Heart right ventricle (tissue), 16 donors: ENCODE measurements at places on chromosomes 2 and 18. TPM values are rescaled to one million over a fixed set of nuclear protein-coding genes. Genes with fewer than 3 reads are reported as not detected.

The UGT1A8 gene
- total RNA-seq = 0.11 TPM

The SMYD1 gene
- total RNA-seq = 375 TPM

The SLC66A2 gene
- total RNA-seq = 21.4 TPM

The SCYGR4 gene
- total RNA-seq = not detected

The ADRA2B gene
- total RNA-seq = 2.0 TPM

The VIL1 gene
- total RNA-seq = not detected

GRCh38 chr18:22900558-22901238, 32.4 kb upstream of the RBBP8 start:
- peak; percentile 25 for DNase-seq

- no peak for DNase-seq
Observed at GRCh38 chr2:71859211-71859847, 288.3 kb downstream of the CYP26B1 start.

- DNase-seq = peak; percentile 62
Observed at GRCh38 chr2:239075918-239076758, 228.3 kb downstream of the TWIST2 start.

- no peak for DNase-seq
Observed at GRCh38 chr2:241562269-241562891, 3.8 kb downstream of the BOK start.

DNA sequence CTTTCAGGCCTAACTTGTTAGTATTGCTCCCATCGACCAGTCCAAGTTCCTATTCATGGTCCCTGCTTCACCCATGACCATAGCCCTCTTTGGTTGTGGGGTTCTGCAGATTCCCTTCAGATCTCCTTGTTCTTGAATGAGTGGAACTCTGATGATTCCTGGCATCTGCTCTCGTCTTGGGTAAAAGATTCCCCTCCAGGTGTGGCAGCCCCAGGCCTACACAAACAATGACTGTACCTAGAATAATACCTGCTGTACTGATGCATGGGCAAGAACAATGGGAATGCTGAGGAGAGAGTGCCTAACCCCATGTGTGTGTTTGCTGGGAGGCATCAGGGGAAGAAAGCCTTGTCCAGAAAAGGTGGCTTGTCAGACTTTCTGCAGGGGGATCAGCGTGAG, 39.2 kb upstream of the MRPL19 start:
- no peak for DNase-seq

DNA sequence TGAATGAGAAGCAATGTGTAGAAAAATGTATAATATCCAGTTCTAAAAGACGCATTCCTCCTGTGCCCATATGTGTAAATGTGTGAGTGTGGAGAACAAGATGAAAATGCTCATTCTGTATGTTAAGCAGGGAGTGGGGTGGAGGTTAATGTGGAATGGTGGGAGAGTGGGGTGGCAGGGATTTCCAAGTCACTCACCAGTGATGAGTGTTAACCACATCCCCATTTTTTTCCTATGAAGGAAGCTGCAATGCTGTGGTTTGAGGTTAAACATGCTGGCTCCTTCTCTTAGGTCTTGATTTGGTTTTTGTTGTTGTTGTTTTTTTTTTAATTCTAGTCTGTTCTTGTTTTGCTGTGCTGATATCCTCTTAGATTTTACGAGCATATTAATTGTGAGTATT, 169.4 kb downstream of the NEDD4L start:
- no peak for DNase-seq

DNA sequence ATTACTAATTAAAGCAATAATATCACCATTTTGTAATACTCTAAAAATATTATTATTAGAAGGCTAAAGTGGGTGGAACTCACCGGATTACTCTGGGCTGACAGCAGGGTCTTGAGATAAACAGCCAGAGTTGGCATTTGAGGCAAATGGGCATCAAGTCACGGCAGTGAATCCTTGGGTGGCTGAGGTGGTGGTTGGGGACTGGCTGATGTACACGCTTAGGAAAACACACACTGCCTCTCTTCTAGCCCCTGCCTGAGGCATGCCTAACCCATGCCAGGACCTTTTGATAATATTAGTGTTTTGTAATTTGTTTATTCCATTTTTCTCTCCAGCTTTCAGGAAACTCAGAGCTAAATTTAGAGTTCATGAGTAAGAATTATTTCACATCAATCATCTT, 76.8 kb downstream of the ACKR3 start:
- no peak for DNase-seq

DNA sequence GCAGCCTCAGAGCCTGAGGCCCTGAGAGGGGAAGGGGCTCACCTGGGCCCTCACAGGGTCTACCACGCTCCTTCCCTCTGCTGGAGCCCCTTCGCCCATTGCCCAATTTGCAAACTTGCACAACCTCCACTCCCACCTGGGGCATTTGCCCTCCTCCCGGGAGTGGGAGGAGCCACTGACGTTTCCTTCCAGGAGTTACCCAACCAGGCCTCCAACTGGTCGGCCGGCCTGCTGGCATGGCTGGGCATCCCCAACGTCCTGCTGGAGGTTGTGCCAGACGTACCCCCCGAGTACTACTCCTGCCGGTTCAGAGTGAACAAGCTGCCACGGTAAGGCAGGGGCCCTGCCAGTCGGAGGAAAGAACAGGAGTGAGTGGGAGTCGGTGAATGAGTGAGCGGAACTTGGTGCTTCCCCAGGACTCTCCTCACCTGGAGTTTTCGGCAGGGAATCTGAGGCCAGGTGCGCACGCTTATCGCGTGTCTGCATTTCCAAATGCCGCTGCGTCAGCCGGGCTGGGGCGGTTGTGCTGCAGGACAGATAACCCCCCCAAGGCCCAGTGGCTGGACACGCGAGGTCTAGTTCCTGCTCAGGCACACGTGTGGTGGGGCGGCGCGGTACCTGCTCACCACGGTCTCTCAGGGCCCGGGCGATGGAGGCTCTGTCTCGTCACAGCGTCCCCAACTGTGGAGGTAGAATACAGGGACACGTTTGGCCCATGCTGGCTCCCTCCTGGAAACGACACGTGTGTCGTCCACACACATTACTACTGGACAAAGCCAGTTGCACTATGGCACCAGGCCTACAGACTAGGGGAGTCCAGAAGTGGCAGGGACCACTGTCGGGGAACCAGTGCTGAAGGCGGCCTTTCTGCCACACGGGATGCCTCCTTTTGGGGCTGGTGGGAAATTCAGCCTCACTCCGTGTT, 11.7 kb downstream of the ANO7 start:
- no peak for DNase-seq

DNA sequence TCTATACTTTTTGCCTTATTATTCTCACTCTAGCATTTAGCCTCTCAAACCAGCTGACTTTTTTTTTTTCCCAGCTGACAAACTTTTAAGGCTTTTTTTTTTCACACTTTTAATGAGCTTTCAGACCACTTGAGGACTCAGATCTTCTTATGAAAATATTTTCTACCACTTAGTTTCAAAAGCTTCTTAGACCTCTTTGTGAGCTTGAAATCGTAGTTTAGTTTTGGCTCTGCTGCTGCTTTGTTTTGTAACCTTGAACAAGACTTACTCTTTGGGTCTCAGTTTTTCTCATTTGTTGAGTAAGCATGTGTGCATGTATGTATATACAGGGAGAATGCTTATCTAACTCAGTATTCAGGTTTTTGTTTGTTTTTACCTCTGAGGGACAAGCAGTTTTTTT, 3.5 kb downstream of the NBEAL1 start:
- no peak for DNase-seq
